T-helper 17 cell (primary cell): ENCODE measurements at places on chromosomes 1 and 21. TPM values are rescaled to one million over a fixed set of nuclear protein-coding genes. Genes with fewer than 3 reads are reported as not detected.

DNA sequence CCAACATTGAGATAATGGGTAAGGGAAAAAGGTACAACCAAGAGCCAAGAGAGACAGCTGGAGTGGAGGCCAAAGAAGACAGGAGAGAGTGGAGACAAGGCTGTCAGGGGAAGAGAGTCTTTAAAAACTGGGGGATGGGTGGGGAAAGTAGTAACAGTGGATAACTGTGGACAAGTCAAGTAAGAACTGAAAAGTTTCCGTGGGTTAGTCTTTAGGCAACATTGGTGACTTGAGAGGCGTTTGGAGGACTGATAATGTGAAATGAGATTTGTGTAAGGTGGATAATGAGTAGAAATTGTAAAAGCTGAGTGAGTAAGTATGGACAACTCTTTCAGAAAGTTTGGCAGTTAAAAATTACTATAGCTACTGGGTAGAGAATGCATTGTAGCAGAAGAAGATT lies 10.4 kb downstream of the PPP2R5A start:
- peaks cover 58% of the 10 kb centered on the region for H3K4me1 ChIP-seq
- H3K27ac ChIP-seq, result peak overlapping the region; percentile 84
- DNase-seq, result no peak
- H3K27me3 ChIP-seq, result no peaks in the 10 kb centered on the region
- H3K36me3 ChIP-seq, result peaks cover 6% of the 10 kb centered on the region

IFI6 gene
- 25.7 TPM for total RNA-seq

- DNase-seq, result no peak
- H3K36me3 ChIP-seq, result no peaks in the 10 kb centered on the region
- H3K27ac ChIP-seq, result no peak overlapping the region
- H3K4me3 ChIP-seq, result no peak overlapping the region
- H3K27me3 ChIP-seq, result no peaks in the 10 kb centered on the region
These were observed 15.0 kb downstream of the TM2D1 start for GRCh38 chr1:61709908-61710289.

- DNase-seq, result no peak
- no peak overlapping the region for H3K4me3 ChIP-seq
- H3K27me3 ChIP-seq, result peaks cover 82% of the 10 kb centered on the region
These were observed 3.3 kb upstream of the F3 start for GRCh38 chr1:94544706-94545490.

BEST4 gene
- 1.4 TPM for total RNA-seq

DNA sequence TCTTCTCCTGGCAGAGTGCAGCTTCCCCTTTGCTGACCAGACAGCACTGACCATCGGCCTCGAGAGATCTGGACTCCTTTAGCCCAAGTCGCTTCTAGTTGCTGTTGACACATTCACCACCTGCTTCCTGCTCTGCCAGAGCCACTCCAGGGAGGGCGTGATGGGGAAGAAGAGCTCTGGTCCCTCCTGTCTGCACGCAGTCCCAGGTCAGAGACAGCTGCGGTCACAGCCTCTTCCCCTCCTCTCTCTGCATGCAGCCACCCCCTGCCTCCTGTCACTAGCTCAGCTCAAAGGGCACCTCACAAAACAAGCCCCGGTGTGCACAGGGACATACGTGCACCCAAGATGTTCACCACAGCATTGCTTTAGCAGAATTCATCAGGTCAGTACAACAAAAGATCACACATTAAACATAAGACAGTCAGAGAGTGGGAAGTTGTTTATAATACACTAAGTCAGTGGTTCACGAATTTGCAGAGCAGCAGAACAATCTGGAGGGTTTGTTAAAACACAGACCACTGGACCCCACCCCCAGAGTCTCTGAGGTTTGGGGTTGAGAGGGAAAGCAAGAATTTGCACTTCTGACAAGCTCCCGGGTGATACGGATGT lies 132.9 kb downstream of the SYF2 start:
- peak overlapping the region; percentile 79 for H3K4me3 ChIP-seq
- no peak for DNase-seq
- peak overlapping the region; percentile 73 for H3K27ac ChIP-seq
- peaks cover 7% of the 10 kb centered on the region for H3K27me3 ChIP-seq
- peaks cover 38% of the 10 kb centered on the region for H3K4me1 ChIP-seq

- H3K36me3 ChIP-seq, result peaks cover 9% of the 10 kb centered on the region
- H3K4me1 ChIP-seq, result peaks cover 16% of the 10 kb centered on the region
- H3K27me3 ChIP-seq, result peaks cover 41% of the 10 kb centered on the region
- H3K27ac ChIP-seq, result no peak overlapping the region
- DNase-seq, result no peak
These were observed 18.8 kb downstream of the AVPR1B start for GRCh38 chr1:206098242-206098919.

SELL gene
- total RNA-seq, result 205 TPM

GRCh38 chr1:206735553-206736031 lies 35.0 kb upstream of the IL19 start:
- H3K27ac ChIP-seq, result peak overlapping the region; percentile 98
- peaks cover 54% of the 10 kb centered on the region for H3K4me1 ChIP-seq
- peak overlapping the region; percentile 15 for H3K4me3 ChIP-seq
- no peaks in the 10 kb centered on the region for H3K27me3 ChIP-seq

GRCh38 chr1:217048104-217048707 lies 325.0 kb upstream of the ESRRG start:
- DNase-seq, result no peak
- no peak overlapping the region for H3K27ac ChIP-seq
- H3K27me3 ChIP-seq, result no peaks in the 10 kb centered on the region
- H3K4me3 ChIP-seq, result no peak overlapping the region
- no peaks in the 10 kb centered on the region for H3K4me1 ChIP-seq

AMY1A gene
- not detected for total RNA-seq

GRCh38 chr1:92755541-92756461 lies 29.1 kb downstream of the EVI5 start:
- H3K4me1 ChIP-seq, result no peaks in the 10 kb centered on the region
- H3K27ac ChIP-seq, result no peak overlapping the region
- no peak for DNase-seq
- no peaks in the 10 kb centered on the region for H3K36me3 ChIP-seq
- H3K4me3 ChIP-seq, result no peak overlapping the region

DNA sequence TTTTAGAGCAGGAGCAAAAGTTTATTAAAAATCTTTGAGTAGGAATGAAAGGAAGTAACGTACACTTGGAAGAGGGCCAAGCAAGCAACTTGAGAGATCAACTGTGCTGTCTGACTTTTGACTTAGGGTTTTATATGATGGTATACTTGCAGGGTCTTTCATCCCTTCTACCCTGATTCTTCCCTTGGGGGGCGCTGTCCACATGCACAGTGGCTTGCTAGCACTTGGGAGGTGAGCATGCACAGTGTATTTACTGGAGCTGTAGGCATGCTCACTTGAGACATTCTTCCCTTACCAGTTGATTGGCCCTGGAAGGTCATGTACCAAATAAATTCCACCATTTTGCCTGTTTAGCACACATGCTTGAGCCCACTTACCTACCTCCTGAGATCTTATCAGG lies 1001.3 kb upstream of the ADGRL2 start:
- H3K27ac ChIP-seq, result no peak overlapping the region
- no peaks in the 10 kb centered on the region for H3K36me3 ChIP-seq
- H3K27me3 ChIP-seq, result no peaks in the 10 kb centered on the region
- no peak for DNase-seq
- no peak overlapping the region for H3K4me3 ChIP-seq
- H3K4me1 ChIP-seq, result no peaks in the 10 kb centered on the region

SPOCD1 gene
- total RNA-seq, result 0.30 TPM

GRCh38 chr1:21511579-21512522 lies 2.6 kb downstream of the ALPL start:
- H3K4me3 ChIP-seq, result no peak overlapping the region
- H3K4me1 ChIP-seq, result peaks cover 9% of the 10 kb centered on the region
- H3K27ac ChIP-seq, result no peak overlapping the region
- H3K36me3 ChIP-seq, result peaks cover 8% of the 10 kb centered on the region
- H3K27me3 ChIP-seq, result peaks cover 44% of the 10 kb centered on the region

DNA sequence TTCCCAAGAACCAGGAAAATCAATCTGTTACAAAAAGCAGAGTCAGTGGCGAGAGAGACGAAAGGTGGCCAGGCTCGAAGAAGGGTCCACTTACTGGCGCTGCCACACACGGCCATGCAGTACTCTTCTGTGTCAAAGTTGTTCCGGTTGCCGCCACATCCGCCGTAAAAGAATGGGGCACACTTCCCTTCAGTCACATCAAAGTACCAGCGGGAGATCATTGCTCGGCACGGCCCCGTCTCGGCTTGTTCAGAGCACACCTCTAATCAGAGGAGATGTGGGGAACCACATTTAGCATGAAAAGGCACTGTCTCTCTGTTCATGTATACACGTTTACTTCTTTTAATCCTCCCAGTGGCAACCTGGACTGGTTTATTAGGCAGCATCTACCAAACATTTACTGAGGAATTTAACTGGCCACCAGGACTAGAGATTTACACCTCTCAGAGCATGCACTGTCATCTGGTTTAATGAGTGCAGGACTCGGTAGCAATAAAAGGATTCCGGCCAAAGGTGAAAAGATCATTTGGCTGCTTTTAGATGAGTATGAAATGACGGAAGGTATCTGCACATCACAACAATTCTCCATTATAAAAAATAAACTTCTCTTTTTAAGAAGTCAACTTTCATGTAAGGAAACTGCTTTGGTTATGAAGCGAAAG lies 170.5 kb downstream of the APP start:
- no peaks in the 10 kb centered on the region for H3K27me3 ChIP-seq
- H3K27ac ChIP-seq, result no peak overlapping the region
- peaks cover 9% of the 10 kb centered on the region for H3K4me1 ChIP-seq
- no peak for DNase-seq
- peak overlapping the region; percentile 68 for H3K4me3 ChIP-seq
- peaks cover 3% of the 10 kb centered on the region for H3K36me3 ChIP-seq

WDR64 gene
- total RNA-seq, result 0.37 TPM

ARHGAP30 gene
- total RNA-seq, result 189 TPM

FAF1 gene
- total RNA-seq, result 50.1 TPM

DNA sequence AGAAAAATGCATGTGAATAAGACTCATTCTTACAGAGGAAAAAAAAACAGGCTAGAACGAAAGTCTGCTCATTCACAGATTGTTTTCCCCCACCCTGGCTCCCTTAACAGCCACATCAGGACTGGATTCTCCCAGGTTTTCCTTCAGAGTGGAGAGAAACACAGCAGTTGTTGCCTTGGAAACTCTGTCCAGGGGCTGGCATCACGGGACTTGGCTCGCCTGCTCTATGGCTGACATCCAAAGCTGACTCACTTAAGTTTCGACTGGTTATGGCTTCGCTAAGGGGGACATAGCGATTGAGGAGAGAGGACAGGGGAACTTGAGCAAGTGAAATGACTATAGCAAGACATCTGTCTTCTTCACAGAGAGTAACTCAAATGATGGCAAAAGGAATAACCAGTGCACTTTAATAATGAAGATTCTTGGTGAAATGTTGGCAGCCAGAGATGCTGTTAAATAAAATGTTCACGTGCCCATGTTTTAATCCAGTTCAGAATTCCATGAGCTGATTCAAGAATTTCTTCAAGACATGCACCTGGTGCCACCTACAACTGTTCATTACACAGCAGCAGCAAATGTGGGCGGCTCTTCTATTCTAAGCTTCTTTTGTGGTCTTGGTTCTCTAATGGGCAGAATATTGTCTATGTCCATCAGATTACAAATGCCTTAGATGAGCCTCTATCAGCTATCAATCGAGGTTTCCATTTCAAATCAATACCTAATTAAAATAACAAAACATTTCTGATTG lies 21.8 kb downstream of the MIS18A start:
- peaks cover 24% of the 10 kb centered on the region for H3K27me3 ChIP-seq
- H3K4me3 ChIP-seq, result no peak overlapping the region
- DNase-seq, result no peak
- peaks cover 4% of the 10 kb centered on the region for H3K4me1 ChIP-seq
- H3K36me3 ChIP-seq, result peaks cover 4% of the 10 kb centered on the region

GRCh38 chr21:25904044-25904695 lies 169.4 kb downstream of the GABPA start:
- H3K27ac ChIP-seq, result no peak overlapping the region
- H3K4me1 ChIP-seq, result no peaks in the 10 kb centered on the region
- no peak for DNase-seq
- no peaks in the 10 kb centered on the region for H3K27me3 ChIP-seq
- H3K36me3 ChIP-seq, result no peaks in the 10 kb centered on the region

DNA sequence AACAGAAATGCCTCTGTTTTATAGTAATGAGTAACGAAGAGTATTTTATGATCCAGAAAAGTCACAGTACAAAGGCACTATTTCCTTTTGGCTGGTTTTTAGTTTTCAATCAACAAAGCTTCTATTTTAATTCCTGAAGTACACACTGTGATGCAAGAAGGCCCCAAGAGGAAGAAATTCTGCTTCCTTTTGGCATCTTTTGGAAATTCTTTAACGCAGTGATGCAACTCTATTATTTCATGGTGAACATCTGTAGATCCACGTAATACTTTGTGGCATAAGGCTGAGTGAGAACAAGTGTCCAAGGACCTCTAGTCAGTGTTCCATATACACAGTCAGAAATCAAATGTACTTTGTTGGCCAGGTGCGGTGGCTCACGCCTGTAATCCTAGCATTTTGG lies 137.5 kb downstream of the TGFB2 start:
- no peaks in the 10 kb centered on the region for H3K4me1 ChIP-seq
- peaks cover 11% of the 10 kb centered on the region for H3K27me3 ChIP-seq
- no peak for DNase-seq

GRCh38 chr1:165860065-165860464 lies 32.7 kb downstream of the UCK2 start:
- no peak for DNase-seq
- H3K4me3 ChIP-seq, result no peak overlapping the region

DNA sequence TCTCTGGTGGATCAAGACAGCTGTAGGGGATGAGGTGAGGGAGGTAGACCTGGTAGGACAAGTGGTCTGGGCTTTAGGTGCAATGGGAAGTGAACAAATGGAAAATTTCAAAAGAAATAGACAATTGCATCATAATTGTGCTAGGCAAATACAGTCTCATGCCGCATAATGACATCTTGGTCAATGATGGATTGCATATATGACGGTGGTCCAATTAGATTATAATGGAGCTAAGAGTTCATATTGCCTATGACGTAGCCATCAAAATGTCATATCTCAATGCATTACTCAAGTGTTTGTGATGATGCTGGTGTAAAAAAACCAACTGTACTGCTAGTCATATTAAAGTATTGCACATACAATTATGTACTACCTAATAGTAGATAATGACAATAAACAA lies 19.0 kb downstream of the KCNK2 start:
- no peaks in the 10 kb centered on the region for H3K27me3 ChIP-seq
- no peaks in the 10 kb centered on the region for H3K36me3 ChIP-seq

ARV1 gene
- 5.7 TPM for total RNA-seq
